ENCODE measurements at places on chromosomes 3 and 15. TPM values are rescaled to one million over a fixed set of nuclear protein-coding genes. Genes with fewer than 3 reads are reported as not detected.

Gene MCF2L2
- total RNA-seq, result 0.25 TPM

Gene ATP2B2
- 0.11 TPM for total RNA-seq

Gene ZNF660
- total RNA-seq, result 0.72 TPM

Gene GP5
- total RNA-seq, result not detected

Gene STARD9
- 4.7 TPM for total RNA-seq

Gene ROPN1
- 1.1 TPM for total RNA-seq

DNA sequence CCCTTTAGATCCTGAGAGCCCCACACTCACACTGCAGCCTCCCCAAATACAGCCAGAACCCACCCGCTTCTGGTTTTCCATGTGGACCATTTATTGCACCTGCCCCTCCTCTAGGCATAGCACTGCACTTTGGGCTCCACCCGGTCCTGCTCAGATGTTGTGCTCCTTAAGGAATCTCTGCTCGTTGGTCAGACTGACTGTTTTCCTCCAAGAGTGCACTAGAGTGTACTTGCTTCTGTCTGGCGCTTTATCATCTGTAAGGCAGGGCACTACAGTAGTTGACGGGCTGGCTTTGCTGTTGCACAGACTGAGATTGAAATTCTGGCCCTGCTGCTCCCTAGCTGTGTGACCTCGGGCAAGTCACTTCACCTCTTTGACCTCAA lies 124.1 kb downstream of the CACNA1D start:
- peak; percentile 21 for DNase-seq

GRCh38 chr3:98531622-98532274 lies at the start of gene GPR15:
TSS of gene GPR15 (plus strand) at chr3:98531978. CDS start at chr3:98532034, 56 bp downstream.
- no peak for DNase-seq

DNA sequence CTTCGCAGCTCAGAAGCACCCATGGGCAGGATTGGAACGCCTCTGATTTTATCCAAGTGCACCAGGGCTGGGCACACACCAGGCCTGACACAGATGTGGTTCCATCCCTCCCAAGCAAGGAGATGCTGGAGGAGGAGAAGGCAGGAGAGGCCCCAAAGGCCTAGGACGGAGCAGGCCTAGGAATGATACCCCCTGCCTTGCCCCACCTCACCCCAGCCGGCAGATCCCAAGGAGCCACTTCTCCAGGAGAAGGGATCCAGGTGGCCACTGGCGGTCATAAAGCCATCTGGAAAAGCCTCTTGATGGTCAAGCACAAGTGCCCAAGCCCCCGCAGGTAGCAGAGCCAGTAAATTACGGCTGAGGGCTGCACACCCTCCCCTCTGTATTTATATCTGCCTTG lies 211.8 kb downstream of the TBC1D2B start:
- no peak for DNase-seq

GRCh38 chr15:90143166-90143655 lies 40.9 kb upstream of the IDH2 start:
- DNase-seq, result peak; percentile 86

DNA sequence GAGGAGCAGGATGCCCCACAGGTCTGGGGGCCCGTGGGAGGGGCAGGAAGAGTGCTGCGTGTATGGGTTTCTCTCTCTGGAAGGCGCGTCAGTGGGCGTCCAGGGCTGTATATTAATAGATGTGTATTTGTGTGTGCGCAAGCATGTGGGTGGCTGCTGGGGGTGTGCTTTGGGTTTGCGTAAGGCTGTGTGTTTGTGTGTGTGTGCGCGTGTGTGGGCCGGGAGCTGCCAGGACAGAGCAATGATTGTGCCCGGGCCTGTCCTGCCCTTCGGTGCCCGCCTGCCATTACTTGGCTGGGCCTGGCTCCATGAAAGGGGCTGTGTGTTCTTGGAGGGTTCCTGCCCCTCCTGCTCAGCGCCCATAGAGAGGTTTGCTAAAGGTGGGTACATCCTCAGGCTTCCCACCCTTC lies 16.3 kb downstream of the CSPG4 start:
- no peak for DNase-seq

GRCh38 chr3:182455011-182455410 lies 338.3 kb upstream of the ATP11B start:
- no peak for DNase-seq

- DNase-seq, result no peak
Measured at GRCh38 chr3:61173676-61174075, 77.6 kb downstream of the FHIT start.

GRCh38 chr3:58063022-58063815 lies 55.0 kb downstream of the FLNB start:
- peak; percentile 76 for DNase-seq

- no peak for DNase-seq
Measured at GRCh38 chr15:51321316-51321715, 17.1 kb downstream of the CYP19A1 start.

- DNase-seq, result no peak
Measured at GRCh38 chr3:124456506-124456905, 273.7 kb upstream of the UMPS start.

GRCh38 chr3:28050885-28051284 lies 190.5 kb upstream of the CMC1 start:
- DNase-seq, result peak; percentile 56

DNA sequence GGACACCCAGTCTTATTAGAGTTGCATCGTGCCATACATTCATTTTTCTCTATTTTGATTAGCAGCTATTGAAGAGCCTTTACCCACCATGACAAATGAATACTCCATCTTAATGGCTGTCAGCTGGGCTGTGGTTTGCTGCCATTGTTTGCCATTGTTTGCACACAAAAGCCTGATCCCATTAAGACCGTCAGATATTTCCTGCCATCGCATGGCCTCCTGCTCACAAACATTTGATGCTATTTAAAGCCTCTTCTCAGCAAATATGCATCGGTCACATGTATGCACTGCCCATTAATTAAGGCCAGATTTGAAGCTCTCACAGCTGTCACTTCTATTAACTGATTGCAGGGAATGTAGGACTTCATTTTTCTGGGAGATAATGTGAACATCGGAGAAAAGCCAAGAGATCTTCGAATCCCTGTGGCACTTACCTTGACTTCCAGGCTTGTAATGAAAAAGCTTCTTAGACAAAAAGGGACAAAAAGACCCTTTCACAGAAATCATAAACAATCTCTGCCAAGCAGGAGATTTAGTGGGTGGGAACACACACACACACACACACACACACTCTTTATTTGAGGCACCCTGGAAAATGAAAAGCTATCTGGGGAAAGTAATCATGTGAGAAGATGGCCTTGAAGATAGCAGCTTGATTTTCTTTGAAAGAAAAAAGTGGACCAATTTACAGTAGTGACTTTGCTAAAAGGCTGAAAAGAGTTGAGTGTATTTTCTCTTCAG lies 175.4 kb upstream of the NR2E3 start:
- no peak for DNase-seq

GRCh38 chr3:132351222-132351806 lies 34.1 kb downstream of the ACP3 start:
- DNase-seq, result no peak

- DNase-seq, result no peak
Measured at GRCh38 chr15:60548101-60548500, 69.2 kb upstream of the ICE2 start.

DNA sequence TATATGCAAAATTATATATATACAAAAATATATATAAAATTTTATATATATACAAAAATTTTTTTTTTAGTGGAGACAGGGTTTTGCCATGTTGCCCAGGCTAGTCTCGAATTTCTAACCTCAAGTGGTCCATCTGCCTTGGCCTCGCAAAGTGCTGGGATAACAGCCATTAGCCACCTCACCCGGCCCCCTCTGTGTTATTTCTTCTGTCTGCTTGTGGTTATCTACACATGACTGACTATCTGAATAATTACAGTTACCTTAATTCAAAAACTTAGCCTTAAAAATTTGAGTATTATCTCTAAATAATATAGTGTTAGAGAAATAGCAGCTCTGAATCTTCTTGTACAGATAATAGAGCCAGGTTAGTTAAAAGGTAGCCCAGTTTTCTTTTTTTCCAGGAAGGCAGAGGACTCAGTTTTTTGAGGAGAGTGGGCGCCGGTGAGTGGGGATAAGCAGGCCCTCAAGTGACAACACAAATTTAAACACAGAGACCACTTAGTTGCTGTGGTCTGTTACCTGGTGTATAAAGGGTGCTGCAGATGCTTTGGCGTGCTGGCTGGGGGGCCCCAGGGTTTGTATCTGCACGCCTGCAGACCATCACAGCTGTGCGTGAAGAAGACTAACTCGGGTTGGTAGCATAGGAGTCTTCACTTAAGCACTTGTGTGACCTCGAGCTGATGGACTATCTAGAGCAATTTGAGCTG lies 83.7 kb downstream of the TRAK1 start:
- DNase-seq, result no peak

- DNase-seq, result peak; percentile 34
Measured at GRCh38 chr15:101277943-101278564, 769 bp upstream of the SELENOS start.

- no peak for DNase-seq
Measured at GRCh38 chr3:111800926-111801325, 58.1 kb upstream of the PHLDB2 start.

- DNase-seq, result no peak
Measured at GRCh38 chr3:42830437-42831320, 21.4 kb downstream of the ACKR2 start.

DNA sequence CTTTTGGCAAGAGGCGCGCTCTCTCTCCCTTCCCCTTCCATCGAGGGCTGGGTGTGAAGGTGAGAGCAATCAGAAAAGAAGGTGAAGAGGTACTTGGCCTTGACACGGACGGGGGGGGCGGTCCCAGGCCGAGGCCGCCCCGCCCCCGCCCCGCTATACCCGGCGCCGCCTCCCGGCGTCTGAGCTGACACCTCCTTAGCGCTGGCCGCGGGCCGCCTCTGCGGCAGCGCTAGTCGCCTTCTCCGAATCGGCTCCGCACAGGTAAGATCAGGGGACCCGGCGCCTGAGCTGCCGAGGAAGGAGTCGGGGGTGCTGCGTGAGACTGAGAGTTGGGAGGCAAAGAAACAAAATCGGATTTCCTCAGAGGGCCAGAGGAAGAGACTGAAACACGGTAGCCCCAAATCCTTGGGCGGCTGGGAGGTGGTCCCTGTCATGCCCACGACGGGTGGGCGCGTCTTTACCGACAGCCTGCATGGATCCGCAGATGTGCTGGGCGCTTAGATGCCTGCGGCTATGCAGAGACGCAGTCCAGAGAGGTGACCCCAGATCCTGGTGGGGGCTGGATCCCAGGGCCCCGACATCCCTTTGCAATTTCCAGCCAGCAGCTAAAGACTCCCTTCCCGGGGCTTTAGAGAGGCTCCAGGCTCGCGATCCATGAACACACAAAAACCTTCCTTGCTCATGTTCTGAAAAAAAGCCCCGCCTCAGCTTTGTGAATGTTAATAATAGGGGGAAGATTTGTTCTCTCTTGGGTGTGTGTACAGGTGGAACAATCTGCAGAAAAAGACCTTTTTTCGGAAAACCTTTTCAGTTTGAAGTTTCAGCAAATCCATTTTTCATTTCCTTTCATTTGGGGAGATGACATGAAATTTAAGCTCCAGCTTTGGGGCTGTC lies at the start of gene ENTPD3:
Gene ENTPD3 (plus strand): TSS at position 184 of the 894 bp plus-strand sequence. CDS start 874 bp downstream, outside the sequence.
- DNase-seq, result peak; percentile 41

- no peak for DNase-seq
Measured at GRCh38 chr3:86087160-86087871, 903.6 kb downstream of the VGLL3 start.

- no peak for DNase-seq
Measured at GRCh38 chr3:18135060-18135814, 289.9 kb downstream of the SATB1 start.

DNA sequence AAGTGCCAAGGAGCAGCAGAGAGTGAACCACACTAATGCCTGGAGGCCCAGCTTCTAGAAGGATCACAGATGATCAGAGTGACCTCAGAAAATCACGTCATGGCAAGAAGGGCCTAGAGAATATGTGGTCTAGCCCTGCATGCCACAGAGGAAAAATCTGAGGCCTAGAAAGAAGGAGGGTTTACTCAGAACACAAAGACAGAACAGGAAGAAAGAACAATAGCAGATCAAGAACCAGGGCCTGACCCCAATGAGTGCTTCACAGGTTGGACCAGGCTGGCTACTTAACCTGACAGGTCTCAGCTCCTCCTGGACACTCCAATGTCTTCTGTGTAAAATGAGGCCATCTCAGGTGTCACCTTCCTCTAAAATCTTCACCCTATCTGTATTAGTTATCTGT lies 14.2 kb downstream of the RAB6B start:
- DNase-seq, result no peak

DNA sequence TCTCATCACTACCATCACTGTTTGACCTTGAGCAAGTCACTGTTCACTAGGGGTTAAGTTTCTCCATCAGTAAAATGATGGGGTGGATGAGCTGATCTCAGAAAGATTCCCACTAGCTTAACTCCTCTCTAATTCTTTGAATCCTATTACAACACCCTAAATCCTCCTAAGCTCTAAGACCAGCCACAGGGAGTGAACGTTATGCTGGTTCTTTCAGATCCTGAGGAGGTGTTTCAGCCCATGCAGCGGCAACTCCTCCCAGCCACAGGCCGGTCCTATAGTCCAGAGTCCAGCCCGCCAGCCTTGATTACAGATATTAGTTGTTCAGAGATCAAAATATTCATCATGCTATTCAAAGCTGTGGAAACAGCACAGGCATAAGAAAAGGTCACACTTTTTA lies 15.1 kb downstream of the MB21D2 start:
- no peak for DNase-seq

DNA sequence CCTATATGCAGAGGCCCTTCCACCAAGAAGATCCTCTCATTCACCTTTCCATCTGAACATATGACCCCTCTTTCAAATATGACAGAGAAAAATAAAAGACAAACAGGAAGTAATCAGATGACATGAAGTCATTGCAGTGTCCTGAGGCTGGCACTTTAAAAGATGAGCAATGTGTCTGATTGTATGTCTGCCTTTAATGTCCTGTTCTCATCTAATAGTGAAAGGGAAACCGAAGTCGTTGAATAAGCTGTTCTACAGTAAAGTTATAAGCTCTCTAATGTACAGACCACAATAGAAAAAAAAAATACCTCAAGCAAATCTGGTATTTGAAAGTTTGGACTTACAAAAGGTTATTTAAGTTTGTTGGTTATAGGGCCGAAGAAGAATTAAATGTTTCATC lies 243.0 kb downstream of the CLSTN2 start:
- DNase-seq, result no peak

DNA sequence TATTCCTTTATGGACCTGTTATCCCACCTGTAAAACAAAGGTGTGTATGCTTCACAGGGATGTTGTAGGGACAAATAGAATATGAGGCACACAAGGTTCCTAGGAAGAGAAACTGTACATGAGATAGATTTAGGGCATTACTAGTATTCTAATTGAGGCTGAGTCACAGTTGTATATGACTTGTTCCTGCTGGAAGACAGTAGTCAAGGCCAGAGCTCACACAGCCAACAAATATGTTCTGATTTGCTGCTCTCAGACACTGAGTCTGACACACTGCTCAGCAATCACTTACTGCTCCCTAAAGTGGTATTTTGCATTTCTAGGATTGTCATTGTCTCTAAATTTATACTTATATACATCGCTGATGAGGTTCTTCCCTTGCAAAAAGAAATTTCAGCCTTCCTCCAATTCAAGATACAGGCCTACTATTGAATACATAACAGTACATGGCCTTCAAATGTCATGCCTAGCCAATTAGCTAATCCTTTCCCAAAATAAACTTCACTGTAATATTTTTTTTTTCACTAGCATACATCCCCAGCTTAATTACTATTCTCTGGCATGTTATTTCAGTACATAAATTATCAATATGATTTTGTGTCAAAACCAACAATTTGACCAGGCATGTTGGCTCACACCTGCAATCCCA lies 69.8 kb downstream of the TIGIT start:
- no peak for DNase-seq
